ENCODE measurements at places on chromosomes 6 and 20.

- DNase-seq, result no peak
Measured at GRCh38 chr20:22681591-22682248, 97.3 kb upstream of the FOXA2 start.

- no peak for DNase-seq
Measured at GRCh38 chr6:113143206-113143605, 713.9 kb upstream of the MARCKS start.

DNA sequence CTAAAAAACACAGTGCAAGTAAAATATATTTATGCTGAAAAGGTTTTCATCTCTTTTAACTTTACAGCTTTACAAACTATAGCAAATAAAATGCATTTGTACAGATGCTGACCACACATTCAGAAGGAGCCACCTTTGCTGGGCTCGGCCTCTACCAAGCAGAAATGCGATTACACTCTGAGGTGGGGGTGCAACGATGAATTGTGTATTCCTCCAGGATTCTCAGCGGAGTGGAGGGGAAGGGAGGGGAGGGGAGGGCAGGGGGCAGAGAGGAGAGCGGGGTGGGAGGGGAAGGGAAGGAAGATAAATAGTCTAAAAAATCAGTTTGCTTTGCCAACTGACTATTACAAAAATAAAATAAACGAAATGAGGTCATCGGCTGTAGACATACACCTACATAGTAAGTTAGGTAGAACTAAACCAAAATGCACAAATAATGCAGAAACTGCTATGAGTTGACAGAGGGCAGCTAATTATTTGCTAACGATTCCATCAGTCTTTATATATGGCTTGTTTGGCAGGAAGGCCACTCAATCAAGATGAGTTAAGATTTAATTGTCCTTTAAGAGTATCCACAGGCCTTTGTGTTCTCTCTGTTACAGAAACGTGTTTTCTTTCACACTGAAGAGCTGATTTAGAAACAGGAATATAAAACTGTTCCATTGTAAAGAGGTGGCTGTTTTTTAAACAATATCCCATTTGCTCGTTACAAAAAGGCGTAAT lies 90.1 kb downstream of the TAF4 start:
- no peak for DNase-seq

DNA sequence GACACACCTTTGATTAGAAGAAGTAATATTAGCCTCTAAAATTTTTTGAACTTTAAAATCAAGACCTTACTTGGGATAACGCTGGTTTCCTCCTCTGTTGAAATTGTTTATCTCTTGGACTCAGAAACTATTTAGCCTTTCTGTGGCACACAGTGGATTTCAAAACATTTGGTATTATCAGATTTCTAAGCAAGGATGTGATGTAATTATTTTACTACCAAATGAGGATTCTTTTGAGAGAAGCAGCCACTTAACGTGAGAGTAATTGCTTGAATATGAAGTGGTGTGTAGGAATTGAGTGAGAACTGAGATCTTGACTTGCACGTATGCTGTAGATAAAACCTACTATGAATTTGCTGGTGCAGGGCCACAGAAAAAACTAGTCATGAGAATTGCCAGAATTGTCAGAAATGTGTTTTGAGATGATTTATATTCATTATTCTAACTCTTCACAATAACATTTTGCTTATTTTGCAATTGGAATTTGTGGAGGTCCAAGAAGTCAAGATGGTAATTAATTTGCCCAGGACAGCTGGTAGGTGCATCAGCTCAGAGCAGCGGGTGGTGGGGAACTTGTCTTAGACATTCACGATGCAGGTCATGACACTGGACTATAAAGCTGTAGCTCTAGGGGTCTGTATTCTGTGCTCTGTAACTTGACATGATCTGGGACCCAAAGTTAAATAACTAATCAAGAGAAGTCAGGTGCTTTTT lies 53.4 kb downstream of the AKAP12 start:
- DNase-seq, result no peak

- DNase-seq, result no peak
Measured at GRCh38 chr20:11921321-11921720, 3.6 kb downstream of the BTBD3 start.

DNA sequence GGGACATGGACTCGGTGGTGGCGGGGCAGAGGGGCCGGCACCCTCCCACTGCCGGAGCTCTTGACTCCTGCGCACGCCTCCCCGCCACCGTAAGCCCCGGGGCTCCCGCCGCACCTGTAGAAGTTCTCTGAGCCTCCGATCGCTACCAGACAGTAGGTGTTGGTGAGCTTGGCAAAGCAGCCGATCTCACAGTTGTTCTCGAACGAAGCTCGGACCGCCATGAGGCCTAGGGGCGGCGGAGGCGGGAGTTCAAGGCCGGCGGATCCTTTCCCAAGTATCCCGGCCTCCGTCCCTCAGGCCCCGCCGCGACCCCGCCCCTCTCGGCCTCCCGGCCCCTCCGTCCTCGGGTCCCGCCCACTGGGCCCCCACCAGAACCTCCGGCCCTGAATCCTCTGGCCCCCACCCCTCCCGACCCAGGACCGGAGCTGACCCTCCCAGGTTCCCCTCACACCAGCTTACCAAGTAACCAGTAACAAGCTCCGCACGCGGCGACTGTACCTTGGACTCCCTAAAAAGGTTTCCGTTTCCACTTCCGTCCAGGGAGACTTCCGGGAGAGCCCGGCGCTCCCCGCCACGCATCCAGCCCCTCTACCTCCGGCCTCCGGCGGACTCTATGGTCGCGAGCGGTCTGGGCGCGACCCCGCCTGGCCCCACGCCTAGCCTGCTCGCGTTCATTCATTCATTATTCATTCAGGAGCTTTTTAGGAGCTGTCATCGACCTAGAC lies at the start of gene EIF6:
Gene EIF6 (minus strand): TSS at position 506 of the 725 bp plus-strand sequence. CDS start 285 bp downstream, at position 221.
- DNase-seq, result peak; percentile 52

- DNase-seq, result no peak
Measured at GRCh38 chr20:2991532-2991931, 51.9 kb upstream of the GNRH2 start.

DNA sequence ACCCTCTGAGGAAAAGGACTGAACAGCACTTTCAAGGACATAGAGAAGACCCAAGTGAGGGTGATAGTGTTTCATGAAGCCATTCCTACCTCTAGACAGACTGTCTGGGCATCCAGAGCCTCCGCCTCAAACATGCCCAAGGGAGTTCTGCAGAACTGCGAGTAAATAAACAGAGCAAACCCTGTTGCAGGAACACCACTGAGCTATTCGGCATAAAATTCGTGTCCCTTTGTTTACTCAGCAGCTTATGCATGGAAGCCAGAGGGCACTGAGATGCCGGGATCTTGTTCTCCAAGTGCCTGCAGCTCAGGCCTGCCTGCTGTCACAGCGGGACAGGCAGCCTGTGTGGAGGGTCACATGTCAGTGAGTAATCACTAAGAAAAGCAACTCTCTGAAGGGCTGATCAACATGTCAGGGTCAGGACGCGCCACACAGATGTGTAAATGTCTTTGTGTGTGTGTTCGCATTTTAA lies 164.9 kb upstream of the HEY2 start:
- no peak for DNase-seq

- no peak for DNase-seq
Measured at GRCh38 chr6:15876406-15876805, 213.6 kb upstream of the DTNBP1 start.

DNA sequence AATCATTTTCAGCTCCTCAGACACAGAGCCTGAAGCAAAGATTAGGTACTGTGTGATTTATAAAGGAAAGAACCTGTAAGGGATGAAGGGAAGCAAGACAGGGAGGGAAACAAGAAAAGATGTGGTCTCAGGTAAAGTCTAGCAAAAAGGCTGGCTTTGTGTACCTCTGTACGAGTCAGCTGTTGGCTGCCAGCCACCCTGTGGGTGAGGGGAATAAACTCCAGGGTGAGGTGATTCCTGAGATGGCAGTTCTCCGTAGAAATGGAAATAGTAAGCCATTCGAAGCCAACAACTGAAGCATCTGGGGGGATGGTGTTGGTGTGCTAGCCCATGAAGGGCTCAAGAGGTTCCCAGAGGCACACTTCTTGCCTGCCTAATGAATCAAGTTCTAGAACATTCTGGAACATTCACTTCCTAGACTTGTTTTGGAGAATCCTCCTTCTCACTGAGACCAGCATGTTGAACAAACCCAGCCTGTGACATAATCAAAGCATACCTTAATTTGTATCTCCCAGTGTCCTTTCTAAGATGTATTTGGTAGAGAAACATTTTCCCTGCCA lies 10.6 kb upstream of the TTPAL start:
- no peak for DNase-seq

DNA sequence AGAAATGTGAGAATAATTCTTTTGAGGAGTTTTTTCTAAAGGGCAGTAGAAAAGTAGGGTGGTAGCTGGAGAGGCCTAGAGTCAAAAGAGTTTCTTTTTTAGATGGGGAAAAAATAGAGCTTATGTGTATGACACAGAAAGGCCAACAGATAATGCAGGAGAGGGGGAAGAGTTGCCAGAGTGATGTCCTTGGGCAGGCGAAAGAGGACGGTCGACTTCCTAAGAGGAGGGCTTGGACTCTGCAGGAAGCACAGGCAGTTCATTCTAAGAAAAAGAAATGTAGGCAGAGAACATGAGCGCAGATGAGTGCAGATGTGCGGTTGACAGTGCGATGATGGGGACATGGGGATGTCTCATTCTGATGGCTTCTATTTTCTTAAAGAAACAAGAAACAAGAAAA lies 68.9 kb downstream of the PAK5 start:
- no peak for DNase-seq

GRCh38 chr6:160661216-160661615 lies 2.9 kb downstream of the LPA start:
- no peak for DNase-seq

DNA sequence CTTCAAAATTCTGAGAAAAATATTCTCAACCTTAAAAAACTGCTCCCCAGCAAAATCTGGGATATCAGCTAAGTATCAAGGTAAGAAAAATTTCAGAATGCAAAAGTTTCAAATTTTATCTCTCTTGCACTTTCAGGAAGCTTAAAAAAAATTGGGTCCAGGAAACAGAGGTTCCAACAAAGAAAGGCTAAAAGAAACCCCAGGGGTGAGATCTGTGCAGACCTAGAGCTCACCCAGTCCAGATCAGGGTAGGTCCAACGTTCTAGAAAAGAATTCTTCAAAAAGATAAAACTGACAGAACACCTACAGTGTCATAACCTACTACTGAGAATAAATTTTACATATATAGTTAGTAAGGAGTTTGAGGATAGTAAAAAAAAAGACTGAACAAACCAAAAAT lies 23.5 kb downstream of the ILRUN start:
- no peak for DNase-seq

- no peak for DNase-seq
Measured at GRCh38 chr6:79718509-79719247, 87.5 kb downstream of the SH3BGRL2 start.

DNA sequence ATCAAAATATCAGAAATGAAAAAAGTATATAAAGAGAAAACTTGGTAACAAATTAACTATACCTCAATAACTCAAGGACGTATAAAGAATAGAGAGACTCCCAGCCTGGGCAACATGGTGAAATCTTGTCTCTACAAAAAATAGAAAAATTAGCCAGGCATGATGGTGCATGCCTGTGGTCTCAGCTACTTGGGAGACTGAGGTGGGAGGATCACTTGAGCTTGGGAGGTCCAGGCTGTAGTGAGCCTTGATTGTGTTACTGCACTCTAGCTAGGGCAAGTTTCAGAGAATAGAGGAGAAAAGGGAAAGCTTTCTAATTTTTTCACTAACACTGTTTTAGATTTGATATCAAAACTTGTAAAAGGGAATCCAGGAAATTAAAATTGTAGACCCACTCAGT lies 295.9 kb downstream of the GJA1 start:
- no peak for DNase-seq

DNA sequence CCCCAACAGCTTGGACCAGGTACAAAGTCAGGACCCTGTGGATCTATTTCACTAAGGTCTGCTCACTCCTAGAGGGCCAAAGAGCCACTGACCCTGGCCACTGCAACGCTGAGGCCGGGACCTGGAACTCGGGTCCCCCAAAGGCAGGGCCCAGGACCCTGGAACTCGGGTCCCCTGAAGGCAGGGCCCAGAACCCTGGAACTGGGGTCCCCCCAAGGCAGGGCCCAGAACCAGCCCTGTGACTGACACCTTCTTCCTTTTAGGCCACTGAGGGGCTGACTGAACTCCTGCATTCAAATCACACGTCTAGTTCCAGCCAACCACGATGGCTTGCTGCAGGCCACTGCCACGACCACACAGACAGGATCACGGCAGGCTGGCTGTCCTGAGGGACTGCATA lies 9.4 kb downstream of the TCFL5 start:
- no peak for DNase-seq

GRCh38 chr20:51531141-51531710 lies 11.3 kb downstream of the NFATC2 start:
- peak; percentile 75 for DNase-seq

DNA sequence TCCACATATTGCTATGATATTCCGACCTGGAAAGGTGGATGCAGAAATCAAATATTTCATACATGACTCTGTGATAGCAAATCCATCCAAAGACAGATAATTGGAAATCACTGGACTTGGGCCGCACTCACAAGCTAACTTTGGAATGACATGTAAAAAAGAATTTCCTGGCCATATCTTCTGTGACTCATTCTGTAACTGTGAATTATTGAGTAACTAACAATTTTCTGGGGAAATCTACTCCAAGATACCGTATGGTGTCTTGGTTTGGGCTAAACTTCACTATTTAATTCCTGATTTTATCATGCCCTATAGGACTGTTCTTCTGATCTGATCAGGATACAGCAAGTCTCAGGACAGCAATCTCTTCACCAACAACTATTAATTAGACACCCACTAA lies 92.7 kb upstream of the LY86 start:
- no peak for DNase-seq

DNA sequence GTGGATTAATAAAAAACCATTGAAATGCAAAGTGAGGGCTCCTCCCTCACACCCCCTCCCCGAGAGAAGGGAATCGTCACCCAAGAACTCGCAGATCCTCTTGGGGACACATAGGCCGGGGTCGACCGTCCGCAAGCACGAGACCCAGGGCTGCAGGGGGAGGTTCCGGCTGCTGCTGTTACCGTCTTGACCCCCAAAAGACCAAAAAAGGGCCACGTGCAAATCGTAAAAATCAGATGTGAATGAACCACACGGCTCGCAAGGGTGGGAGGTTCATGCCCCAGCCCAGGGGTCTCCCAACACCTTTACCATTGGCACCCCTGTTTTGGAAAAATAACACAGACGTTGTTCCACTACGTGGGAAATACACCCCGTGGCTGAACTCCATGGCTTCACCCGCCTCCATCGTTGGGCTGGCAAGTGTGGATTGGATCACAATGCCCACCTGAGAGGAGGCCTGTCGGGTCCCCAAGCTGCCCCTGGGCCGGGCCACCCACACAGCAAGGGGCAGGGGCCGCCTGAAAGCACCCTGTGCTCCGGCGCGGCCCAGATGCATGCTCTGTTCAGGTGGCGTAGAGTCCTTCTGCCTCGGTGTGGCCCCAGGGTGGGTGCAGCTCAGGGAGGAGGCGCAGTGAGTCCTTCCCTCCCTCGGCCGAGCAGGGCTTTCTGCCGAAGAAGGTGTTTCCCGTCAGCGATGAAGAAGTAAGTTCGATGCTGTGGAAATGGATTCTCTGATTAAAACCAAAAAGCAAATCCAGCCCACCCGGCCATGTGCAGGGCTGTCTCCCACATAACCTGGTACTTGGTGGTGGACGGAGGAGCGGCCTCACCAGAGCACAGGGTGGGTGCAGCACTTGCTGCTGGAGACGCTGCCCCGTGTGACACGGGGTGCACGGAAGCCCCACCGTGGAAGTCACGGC lies 85.0 kb downstream of the YTHDF1 start:
- no peak for DNase-seq

- DNase-seq, result no peak
Measured at GRCh38 chr6:4138186-4138585, 2.8 kb upstream of the ECI2 start.

Data from effector memory CD4-positive, alpha-beta T cell (primary cell).